Thoracic aorta (tissue), 2 donors: ENCODE measurements at places on chromosomes 2 and 18.

- no peaks in the 10 kb centered on the region for H3K36me3 ChIP-seq
- no peak for DNase-seq
- H3K4me3 ChIP-seq: no peak overlapping the region
- H3K27ac ChIP-seq: no peak overlapping the region
Measured at GRCh38 chr2:177078855-177079254, 133.7 kb upstream of the HNRNPA3 start.

GRCh38 chr2:109341355-109342255 lies 212.6 kb downstream of the SH3RF3 start:
- DNase-seq: no peak
- H3K4me3 ChIP-seq: no peak overlapping the region
- H3K27me3 ChIP-seq: no peaks in the 10 kb centered on the region

- peak within 1 kb of the TSS; percentile 79 for H3K27ac ChIP-seq
- no peak for DNase-seq
- no peaks in the 10 kb centered on the region for H3K27me3 ChIP-seq
- H3K36me3 ChIP-seq: no peaks in the 10 kb centered on the region
Measured at GRCh38 chr18:28176948-28177827, at the start of gene CDH2. Gene CDH2, minus strand, starts transcription at chr18:28177130. Its CDS starts 108 bp downstream, at chr18:28177022.

GRCh38 chr2:70095720-70096670 lies 8.7 kb downstream of the PCBP1 start:
- peak overlapping the region; percentile 94 for H3K27ac ChIP-seq
- no peaks in the 10 kb centered on the region for H3K36me3 ChIP-seq
- no peaks in the 10 kb centered on the region for H3K27me3 ChIP-seq
- peaks cover 13% of the 10 kb centered on the region for H3K4me1 ChIP-seq

GRCh38 chr2:174076040-174076439 lies 110.9 kb upstream of the SP3 start:
- H3K4me1 ChIP-seq: no peaks in the 10 kb centered on the region
- H3K27ac ChIP-seq: no peak overlapping the region
- no peak for DNase-seq
- H3K27me3 ChIP-seq: no peaks in the 10 kb centered on the region
- H3K4me3 ChIP-seq: no peak overlapping the region

DNA sequence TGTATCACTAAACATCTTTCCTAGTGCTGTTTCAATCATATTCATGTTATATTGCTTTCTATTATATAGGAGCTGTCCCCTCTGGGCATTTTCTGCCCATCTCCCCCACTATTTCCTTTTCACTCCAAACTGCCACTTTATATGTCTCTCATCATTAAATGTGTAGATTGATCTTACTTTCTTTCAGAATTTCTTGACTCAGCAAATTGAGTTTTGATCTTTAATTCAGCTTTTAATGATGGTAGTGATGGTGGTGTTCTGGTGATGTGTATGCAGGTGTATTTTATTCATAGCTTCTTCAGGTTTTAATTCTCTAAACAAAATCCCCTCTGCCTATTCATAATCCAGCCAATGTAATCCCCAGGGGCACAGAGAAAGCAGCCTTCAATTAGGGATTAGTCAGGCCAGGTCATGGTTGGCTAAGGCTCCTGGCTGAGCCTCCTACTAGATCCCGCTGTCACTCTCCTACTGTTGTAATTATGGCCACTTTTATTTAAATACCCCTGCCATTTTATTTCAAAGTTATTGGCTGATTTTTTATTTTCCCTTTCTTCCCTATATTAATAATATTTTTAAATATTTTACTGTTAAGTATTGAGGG lies 325.4 kb downstream of the SPAG16 start:
- no peaks in the 10 kb centered on the region for H3K4me1 ChIP-seq
- no peaks in the 10 kb centered on the region for H3K36me3 ChIP-seq
- no peak overlapping the region for H3K4me3 ChIP-seq
- no peaks in the 10 kb centered on the region for H3K27me3 ChIP-seq
- no peak for DNase-seq

DNA sequence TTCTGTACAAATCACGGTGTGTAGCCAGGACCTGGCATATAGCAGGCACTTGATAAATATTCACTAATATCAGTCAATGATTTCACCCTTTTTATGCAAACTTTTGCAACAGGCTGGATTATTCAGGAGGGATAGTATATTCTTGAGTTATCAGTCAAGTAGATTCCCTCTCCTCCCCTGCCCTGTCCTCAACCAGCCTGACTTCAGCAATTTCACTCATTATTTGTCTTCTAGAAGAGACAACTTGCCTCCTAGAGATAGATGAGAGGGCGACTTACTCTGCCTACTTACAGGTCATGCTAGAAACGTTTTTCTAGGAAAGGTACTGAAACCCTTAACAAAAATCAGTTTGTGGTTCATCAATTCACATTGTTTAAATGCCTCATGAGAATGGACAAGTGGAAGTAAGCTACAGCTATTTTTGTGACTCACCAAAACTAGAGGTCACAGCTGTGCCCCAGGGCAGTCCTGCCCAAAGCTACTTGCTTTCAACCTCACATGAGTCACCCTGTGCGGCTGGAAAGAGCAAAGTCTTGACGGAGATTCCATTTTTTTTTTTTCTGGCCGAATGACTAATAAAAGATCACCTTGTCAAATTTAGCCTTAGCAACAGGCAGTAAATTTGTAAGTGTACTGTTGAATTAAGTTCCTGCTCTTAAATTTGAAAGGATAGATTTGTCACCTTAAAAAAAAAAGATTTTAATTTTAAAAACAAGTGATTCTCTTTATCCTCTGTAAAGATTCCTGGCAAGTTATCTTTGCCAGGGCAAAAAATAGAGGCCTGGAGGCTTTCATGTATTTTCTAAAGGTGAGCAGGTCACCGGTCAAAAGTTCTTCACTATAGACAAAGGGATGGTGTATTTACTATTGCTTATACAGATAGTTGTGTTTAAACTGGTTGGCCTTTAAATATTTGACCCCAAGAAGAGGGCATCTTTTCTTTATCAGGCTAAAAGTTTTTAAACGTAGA lies 109.0 kb upstream of the SLC35G4 start:
- no peak overlapping the region for H3K27ac ChIP-seq
- no peaks in the 10 kb centered on the region for H3K27me3 ChIP-seq
- DNase-seq: no peak
- no peaks in the 10 kb centered on the region for H3K4me1 ChIP-seq
- no peak overlapping the region for H3K4me3 ChIP-seq

GRCh38 chr18:59884351-59884750 lies 15.4 kb upstream of the PMAIP1 start:
- H3K27ac ChIP-seq: no peak overlapping the region
- H3K27me3 ChIP-seq: no peaks in the 10 kb centered on the region
- no peaks in the 10 kb centered on the region for H3K4me1 ChIP-seq
- no peak overlapping the region for H3K4me3 ChIP-seq

GRCh38 chr2:221816566-221816965 lies 244.5 kb upstream of the EPHA4 start:
- no peak overlapping the region for H3K4me3 ChIP-seq
- no peak for DNase-seq

GRCh38 chr2:198055716-198056115 lies 251.3 kb downstream of the PLCL1 start:
- peaks cover 28% of the 10 kb centered on the region for H3K4me1 ChIP-seq
- H3K4me3 ChIP-seq: no peak overlapping the region
- H3K27ac ChIP-seq: no peak overlapping the region
- H3K36me3 ChIP-seq: no peaks in the 10 kb centered on the region

- no peaks in the 10 kb centered on the region for H3K27me3 ChIP-seq
- H3K4me3 ChIP-seq: no peak overlapping the region
- DNase-seq: no peak
- no peak overlapping the region for H3K27ac ChIP-seq
- H3K4me1 ChIP-seq: no peaks in the 10 kb centered on the region
Measured at GRCh38 chr2:178101321-178102079, 10.7 kb upstream of the RBM45 start.

- DNase-seq: no peak
- no peaks in the 10 kb centered on the region for H3K36me3 ChIP-seq
- H3K27me3 ChIP-seq: no peaks in the 10 kb centered on the region
- H3K27ac ChIP-seq: no peak overlapping the region
- no peak overlapping the region for H3K4me3 ChIP-seq
- no peaks in the 10 kb centered on the region for H3K4me1 ChIP-seq
Measured at GRCh38 chr2:180763263-180763989, 217.0 kb upstream of the UBE2E3 start.

DNA sequence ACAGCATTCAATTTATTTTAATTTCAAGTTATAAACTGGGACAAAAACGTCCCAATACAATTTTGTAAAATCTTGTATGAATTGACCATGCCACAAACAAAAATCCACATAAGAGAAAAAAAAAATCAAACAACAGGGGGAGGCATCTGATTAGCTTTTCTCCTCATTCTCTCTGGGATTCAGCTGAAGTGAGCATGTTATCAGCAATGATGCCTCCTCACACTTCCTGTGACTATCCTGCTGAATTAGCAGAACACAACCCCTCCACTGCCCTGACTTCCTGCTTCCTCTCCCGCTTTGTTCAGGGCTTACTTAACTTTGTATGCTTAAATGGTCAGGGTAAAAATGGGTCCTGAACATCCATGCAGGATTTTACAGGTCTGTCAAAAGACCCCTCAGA lies 132.2 kb upstream of the ITGB6 start:
- no peaks in the 10 kb centered on the region for H3K27me3 ChIP-seq
- H3K4me3 ChIP-seq: no peak overlapping the region
- no peak overlapping the region for H3K27ac ChIP-seq
- no peak for DNase-seq
- peaks cover 82% of the 10 kb centered on the region for H3K4me1 ChIP-seq

- H3K27me3 ChIP-seq: no peaks in the 10 kb centered on the region
- H3K4me3 ChIP-seq: peak within 1 kb of the TSS; percentile 97
- no peaks in the 10 kb centered on the region for H3K4me1 ChIP-seq
- no peaks in the 10 kb centered on the region for H3K36me3 ChIP-seq
- peak within 1 kb of the TSS; percentile 83 for H3K27ac ChIP-seq
- no peak for DNase-seq
Measured at GRCh38 chr2:84905181-84906107, at the start of gene TMSB10. Gene TMSB10, plus strand, starts transcription at chr2:84905656.

GRCh38 chr18:49276680-49277079 lies 183.8 kb downstream of the DYM start:
- H3K27ac ChIP-seq: no peak overlapping the region
- H3K4me1 ChIP-seq: no peaks in the 10 kb centered on the region
- no peaks in the 10 kb centered on the region for H3K27me3 ChIP-seq
- no peak overlapping the region for H3K4me3 ChIP-seq

DNA sequence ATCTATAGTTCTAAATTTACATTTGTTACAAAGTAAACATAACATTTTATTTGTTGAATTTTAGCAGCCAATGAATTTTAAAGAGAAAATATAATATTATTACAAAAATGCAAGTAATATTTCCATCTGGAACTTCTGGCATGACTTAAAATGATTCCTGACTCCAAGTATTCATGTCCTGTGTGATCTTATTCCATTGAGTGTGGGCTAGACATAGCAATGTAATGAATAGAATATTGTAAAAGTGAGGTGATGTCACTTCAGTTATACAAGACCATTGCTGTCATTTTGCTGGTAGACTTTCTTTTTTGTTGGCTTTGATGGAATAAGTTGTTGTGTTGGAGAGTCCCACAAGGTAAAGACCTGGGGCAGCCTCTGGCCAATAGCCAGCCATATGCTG lies 912.2 kb upstream of the PIK3C3 start:
- no peak for DNase-seq
- no peaks in the 10 kb centered on the region for H3K27me3 ChIP-seq
- H3K36me3 ChIP-seq: no peaks in the 10 kb centered on the region
- no peaks in the 10 kb centered on the region for H3K4me1 ChIP-seq

- H3K36me3 ChIP-seq: no peaks in the 10 kb centered on the region
- no peaks in the 10 kb centered on the region for H3K27me3 ChIP-seq
- H3K4me3 ChIP-seq: no peak overlapping the region
- peaks cover 8% of the 10 kb centered on the region for H3K4me1 ChIP-seq
- H3K27ac ChIP-seq: no peak overlapping the region
- DNase-seq: no peak
Measured at GRCh38 chr18:74239567-74239966, 52.2 kb downstream of the CYB5A start.

- no peaks in the 10 kb centered on the region for H3K36me3 ChIP-seq
- peaks cover 5% of the 10 kb centered on the region for H3K4me1 ChIP-seq
- H3K27ac ChIP-seq: no peak overlapping the region
- H3K27me3 ChIP-seq: no peaks in the 10 kb centered on the region
- H3K4me3 ChIP-seq: no peak overlapping the region
Measured at GRCh38 chr2:120862201-120863060, 126.8 kb downstream of the GLI2 start.

DNA sequence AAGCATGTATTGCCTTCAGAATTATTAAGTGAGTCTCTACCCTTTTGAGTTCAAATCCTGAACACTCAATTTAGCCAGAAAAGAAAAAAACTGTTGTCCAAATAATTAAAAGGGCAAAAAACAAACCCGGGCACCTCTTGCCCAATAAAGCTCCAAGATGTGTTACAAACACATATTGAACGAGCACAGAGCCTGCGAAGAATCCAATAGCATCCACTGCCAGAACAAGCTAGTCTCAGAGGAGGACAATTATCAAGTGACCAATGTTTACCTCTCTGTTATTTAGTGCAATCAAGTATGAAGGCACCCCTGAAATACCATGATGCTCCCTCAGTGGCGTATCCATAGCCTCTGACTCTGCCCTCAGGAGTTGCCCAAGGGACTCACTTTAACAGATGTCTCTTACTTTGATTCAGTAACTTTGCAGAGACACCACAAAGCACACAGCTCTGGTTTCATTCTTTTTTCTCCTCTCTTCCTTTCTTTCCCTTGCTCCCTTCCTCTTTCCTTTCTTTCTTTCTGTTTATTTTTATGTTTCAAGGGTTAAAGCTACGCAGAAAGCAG lies 93.5 kb upstream of the SPATS2L start:
- H3K4me1 ChIP-seq: no peaks in the 10 kb centered on the region
- no peak for DNase-seq
- no peaks in the 10 kb centered on the region for H3K27me3 ChIP-seq
- H3K4me3 ChIP-seq: no peak overlapping the region
- no peak overlapping the region for H3K27ac ChIP-seq
- H3K36me3 ChIP-seq: no peaks in the 10 kb centered on the region

DNA sequence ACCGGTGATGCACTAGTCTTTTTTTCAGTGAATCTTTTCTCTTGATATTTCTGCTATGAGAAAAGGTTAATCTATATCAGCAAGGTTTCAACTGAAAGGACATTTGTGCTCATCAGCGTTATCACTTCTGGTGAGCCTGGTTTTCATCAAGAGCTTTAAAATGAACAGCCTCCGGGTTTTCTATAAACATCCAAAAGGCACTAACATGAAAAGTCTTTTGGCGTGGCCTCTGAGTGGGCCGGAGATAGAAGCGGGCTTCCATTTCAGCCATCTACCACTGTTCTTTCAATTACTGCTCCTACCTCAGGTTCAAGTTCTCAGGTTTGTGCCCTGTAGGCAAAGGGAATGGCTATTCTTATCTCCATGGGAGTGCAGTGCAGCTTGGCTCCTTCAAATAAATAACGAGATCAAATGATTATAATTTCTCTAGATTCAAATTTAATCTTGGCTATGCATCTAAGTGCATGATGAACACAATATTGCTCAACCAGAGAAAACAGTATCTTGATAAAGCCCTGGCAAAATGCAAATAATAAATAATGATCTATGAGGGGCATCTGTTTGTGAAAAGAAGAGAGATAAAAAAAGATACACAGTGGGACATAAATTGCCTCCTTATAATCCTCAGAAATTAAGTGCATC lies 314.8 kb downstream of the CDH2 start:
- no peaks in the 10 kb centered on the region for H3K36me3 ChIP-seq
- no peak for DNase-seq
- no peak overlapping the region for H3K4me3 ChIP-seq
- no peaks in the 10 kb centered on the region for H3K27me3 ChIP-seq
- H3K27ac ChIP-seq: no peak overlapping the region
- no peaks in the 10 kb centered on the region for H3K4me1 ChIP-seq

GRCh38 chr2:138846216-138846821 lies 66.1 kb upstream of the NXPH2 start:
- no peaks in the 10 kb centered on the region for H3K27me3 ChIP-seq
- no peak for DNase-seq
- no peaks in the 10 kb centered on the region for H3K36me3 ChIP-seq
- H3K4me1 ChIP-seq: no peaks in the 10 kb centered on the region
